Stimulated activated CD8-positive, alpha-beta memory T cell treated with anti-CD3 and anti-CD28 coated beads, Interleukin-2, amount 100 ng/mL, for 48 hours (primary cell): ENCODE measurements at places on chromosomes 4 and X.

GRCh38 chr4:70849291-70849690 lies 9.6 kb upstream of the GRSF1 start:
- no peak for DNase-seq

DNA sequence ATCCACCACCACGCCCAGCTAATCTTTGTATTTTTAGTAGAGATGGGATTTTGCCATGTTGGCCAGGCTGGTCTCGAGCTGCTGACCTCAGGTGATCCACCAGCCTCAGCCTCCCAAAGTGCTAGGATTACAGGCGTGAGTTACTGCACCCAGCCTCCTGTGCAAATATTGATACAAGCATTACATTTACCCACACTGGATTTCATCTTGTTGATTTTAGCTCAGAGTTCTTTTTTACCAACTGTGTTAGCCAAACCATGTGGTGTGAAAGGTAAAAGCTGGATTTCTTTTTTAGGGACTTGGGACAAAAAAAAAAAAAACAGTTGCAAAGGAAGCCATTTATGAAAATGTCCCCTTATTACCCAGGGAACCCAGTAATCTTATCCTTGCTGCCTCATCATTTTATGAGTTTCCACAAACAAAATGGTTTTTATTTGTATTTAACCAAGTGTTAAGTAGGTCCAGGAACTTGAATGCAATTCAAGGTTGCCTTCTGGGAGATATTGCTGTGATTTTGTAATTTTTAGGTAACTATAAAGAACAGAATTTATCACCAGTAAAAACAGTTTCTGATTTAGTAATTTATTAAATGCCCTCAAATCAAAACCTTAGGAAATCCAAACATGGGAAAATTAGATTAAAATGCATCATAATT lies 202.5 kb downstream of the PALLD start:
- no peak for DNase-seq

GRCh38 chrX:98654565-98654964 lies 1755.5 kb downstream of the PCDH19 start:
- DNase-seq: no peak

- DNase-seq: no peak
Observed at GRCh38 chr4:156326246-156326645, 372.6 kb upstream of the CTSO start.

DNA sequence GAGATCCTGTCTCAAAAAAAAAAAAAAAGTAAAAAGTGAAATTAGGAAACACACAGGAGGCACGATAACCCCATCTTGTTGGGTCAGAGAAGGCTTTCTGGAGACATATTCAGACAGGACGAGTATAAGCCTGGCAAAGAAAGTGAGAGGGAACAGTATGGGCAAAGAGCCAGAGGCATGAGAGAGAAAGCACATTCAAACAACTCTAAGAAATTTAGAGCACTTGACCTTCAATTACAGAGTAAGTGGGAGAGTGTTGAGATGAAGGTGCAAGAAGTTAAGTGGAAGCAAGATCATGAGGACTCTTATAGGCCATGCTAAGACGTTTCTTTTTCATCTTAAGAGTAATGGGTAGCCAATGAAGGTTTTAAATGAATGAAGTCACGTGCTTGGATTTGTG lies 70.4 kb downstream of the ELOVL6 start:
- no peak for DNase-seq

DNA sequence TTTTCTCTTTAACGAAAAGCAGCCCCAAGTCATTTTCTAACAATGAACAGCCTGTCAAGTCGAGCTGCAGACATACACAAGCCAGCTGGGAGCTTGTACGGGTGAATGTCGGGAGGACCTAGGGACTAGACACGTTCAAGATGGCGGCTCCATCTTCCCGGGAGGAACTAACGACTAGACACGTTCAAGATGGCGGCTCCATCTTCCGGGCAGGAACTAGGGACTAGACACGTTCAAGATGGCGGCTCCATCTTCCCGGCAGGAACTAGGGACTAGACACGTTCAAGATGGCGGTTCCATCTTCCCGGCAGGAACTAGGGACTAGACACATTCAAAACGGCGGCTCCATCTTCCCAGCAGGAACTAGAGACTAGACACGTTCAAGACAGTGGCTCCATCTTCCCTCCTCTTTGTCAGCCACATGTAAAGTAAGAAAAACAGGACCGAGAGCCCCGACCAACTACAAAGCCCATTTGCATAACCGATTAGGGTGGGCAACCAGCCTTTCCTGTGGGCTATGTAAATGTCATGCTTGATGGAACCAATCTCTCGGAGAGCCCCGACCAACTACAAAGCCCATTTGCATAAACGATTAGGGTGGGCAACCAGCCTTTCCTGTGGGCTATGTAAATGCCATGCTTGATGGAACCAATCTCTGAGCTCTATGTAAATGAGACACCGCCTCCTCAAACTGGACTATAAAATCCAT lies 175.5 kb downstream of the DHRSX start:
- DNase-seq: no peak

GRCh38 chr4:159248384-159249178 lies 145.7 kb downstream of the RAPGEF2 start:
- no peak for DNase-seq

- DNase-seq: no peak
Observed at GRCh38 chrX:11464836-11465463, 171.7 kb downstream of the AMELX start.

DNA sequence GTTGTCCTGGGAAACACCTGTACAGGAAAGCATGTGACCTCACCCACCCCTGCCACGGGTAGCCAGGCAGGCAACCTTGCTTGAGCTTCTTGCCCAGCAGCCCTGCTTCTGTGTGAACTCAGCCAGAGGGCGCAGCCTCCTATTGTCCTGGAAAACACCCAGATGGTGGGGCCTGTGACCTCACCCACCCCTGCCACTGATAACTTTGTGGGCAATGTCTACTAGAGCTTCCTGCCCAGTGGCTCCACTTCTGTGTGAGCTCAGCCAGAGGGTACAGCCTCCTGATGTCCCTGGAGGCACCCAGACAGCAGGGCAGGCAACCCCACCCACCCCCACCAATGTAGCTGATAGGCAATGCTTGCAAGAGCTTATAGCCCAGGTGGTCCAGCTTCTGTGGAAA lies 146.3 kb downstream of the DTHD1 start:
- no peak for DNase-seq

DNA sequence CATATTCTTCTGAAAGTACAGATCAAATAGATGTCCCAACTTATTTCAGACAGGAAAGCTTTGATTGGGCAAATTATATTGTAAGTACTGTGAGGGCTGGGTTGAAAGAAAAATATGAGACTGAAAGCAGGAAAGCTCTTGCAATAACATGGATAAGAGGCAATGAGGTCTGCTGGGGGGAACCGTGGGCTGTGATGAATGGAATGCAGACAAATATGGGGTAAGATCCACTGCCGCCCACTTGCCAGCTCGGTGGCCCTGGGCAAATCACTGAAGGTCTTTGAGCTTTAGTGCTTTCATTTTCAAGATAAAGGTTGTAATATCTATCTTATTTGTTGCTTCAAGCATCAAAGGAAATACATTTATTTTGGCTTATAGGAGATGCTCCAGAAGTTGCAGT lies 51.0 kb downstream of the AGA start:
- no peak for DNase-seq

DNA sequence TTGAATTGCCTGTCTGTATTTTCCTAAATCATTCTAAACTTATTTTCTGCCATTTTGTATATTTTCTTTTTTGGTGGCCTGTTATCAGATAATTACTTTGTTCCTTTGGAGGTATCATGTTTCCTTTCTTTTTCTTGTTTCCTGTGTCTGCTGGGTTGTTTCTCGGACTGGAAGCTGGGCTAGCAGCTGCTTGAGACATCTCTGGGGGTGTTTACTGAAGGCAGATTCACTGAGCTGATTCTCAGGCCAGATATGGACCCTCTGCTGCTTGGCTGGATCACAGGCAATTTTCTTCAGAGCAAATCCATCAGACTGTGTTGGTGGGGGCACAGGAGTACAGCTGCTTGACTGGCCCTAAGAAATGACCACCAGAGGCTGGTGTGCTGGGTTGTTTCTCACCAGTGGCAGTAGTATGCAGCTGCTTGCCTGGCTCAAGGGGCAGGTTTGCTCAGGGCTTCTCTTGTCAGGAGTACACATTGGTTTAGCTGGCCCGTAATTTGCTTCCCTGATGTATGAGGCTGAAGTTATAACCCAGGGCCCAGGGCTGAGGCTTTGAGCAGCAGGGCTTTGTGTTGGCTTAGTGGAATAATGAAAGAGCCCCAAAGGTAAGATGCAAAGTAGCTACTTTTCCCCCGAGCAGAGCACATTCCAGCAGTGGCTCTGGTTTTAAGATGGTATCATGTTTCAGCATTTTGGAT lies 680.6 kb downstream of the TECRL start:
- DNase-seq: no peak

- DNase-seq: no peak
Observed at GRCh38 chrX:138794246-138794645, 82.7 kb upstream of the FGF13 start.

- DNase-seq: no peak
Observed at GRCh38 chr4:19945501-19945900, 306.2 kb upstream of the SLIT2 start.

DNA sequence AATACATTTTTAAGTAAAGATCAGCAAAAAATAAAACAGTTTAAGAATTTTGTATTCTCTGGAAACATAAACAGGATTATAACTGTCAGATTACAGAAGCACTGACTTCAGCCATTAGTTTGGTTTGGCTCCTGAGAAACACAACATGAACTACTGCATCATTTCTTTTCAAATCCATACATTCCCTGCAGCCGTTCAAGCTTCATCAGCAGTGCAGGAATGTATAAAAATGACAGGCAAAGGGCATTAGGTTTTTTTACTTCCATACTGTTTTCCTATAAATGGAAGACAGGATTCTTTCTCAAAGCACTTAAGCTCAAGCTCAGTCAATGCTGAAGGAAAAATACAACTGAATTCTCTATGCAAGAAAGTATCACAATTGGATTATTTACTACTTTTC lies 4.2 kb upstream of the MAB21L2 start:
- DNase-seq: no peak

GRCh38 chrX:38879631-38880220 lies 78.5 kb downstream of the MID1IP1 start:
- no peak for DNase-seq

DNA sequence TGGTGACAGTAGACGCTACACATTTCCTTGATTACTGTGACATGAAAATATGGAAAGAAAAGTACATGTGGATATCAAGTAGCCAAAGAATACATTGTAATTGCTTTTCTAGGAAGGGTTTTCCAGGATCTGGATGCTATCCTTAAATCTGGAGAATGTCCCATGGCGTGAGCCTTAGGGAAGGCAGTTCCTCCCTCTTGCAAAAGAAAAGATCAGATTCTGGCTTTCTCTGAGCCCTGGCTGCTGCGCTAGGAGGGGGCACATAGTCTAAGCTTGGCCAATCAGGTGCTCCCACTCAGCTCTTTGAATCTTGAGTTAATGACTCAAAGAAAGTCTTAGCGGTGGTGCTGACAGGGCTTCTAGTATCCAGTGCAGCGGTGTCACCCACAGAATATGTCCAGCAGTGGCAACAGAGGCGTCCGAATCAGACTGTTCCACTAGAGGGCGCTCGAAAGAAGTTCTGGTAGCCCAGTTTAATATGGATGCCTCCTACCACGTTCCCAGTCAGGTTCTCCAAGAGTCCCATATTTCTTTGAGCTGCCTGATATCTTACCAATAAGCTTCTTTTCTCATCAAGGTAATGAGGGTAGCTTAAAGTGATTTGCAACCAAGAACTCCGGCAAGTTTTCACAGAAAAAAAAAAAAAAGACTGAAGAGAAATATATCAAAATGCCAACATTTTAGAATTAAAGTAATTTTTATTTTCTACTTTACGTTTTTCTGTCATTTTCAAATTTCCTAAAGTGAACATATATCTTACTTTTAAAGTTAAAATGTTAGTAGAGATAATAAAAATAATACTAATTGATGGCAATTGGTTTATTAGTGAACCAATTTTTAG lies 213.4 kb upstream of the S100G start:
- DNase-seq: peak; percentile 46

- DNase-seq: no peak
Observed at GRCh38 chrX:6134255-6134654, 94.4 kb downstream of the NLGN4X start.

DNA sequence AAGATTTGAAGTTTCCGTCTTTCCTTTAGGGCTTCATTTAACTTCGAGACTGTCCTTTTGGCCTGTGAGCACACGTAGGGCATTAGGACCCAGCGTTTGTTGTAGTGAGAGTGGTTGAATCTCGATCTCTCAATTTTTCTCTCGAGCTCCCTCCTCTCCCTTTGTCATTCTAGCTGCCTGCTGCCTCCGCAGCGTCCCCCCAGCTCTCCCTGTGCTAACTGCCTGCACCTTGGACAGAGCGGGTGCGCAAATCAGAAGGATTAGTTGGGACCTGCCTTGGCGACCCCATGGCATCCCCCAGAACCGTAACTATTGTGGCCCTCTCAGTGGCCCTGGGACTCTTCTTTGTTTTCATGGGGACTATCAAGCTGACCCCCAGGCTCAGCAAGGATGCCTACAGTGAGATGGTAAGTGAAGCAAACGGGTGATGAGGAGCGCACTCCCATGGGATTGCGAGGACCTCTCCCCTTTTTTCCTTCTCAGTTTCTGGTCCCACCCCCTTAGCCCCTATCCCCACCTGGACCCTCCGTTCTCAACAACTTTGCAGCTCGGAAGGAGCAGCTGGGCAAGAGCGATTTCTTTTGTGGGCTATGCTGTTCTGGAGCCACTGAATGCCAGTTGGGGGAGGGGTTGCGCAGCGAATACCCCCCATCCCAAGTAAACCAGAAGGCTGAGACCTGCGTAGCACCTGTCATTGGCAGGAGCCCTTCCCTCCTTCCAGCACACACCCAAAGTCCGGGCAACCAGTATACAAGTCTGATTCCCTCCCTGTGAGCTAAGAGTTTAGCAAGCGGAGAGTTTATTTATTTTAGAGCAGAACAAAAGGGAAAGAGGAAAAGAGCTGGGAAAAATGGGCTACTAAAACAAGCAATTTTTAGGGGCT lies at the start of gene TMEM35A:
TSS of gene TMEM35A (plus strand) at position 164 of the 883 bp plus-strand sequence. CDS start at position 288, 124 bp downstream.
- no peak for DNase-seq

GRCh38 chr4:150582873-150583286 lies 929 bp downstream of the MAB21L2 start:
- DNase-seq: no peak

DNA sequence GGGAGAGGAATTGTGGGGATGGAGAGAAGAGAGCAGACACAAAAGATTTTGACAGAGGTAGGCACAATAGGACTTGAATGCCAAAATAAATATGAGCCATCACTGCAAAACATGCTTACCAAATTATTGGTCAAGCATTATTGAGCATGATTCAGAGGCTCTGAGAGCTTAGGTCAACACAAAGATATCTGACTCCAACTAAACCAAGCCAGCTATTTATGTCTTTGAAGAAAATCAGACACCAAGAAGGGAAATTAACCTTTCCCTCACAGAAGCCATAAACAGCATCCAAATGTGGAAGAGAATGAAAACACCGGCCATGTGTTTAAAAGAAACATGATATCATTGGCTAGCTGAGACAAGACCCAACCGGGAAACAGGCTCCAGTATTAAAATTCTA lies 323.2 kb downstream of the RAB28 start:
- no peak for DNase-seq

GRCh38 chr4:2685541-2685940 lies 70.6 kb downstream of the TNIP2 start:
- DNase-seq: no peak

DNA sequence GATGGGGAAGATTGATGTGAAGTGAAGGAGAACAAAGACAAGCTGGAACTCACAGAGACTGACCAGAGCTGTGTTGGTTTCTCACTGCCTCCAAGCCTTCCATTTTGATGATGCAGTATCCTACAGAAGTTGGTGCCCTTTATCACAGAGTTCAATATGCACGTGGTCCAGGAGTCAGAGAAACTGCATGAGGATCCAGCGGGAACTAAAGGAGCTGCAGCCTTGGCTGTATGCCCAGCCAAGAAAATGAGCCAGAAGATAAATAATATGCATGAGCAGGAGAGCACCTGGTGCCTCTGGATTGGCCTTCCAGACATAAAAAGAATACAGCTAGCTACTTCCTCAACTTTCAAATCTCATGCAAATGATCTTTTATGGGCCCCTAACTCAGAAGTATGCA lies 44.3 kb upstream of the DCLK2 start:
- DNase-seq: no peak
